Endodermal cell (in vitro differentiated cells): ENCODE measurements at places on chromosomes 6 and 20. TPM values are rescaled to one million over a fixed set of nuclear protein-coding genes. Genes with fewer than 3 reads are reported as not detected.

- no peak for DNase-seq
Measured at GRCh38 chr20:33284284-33284683, 1.3 kb downstream of the BPIFB1 start.

- DNase-seq, result no peak
Measured at GRCh38 chr6:118905851-118906250, 11.9 kb downstream of the ASF1A start.

- DNase-seq, result no peak
Measured at GRCh38 chr6:36309203-36309602, 27.5 kb downstream of the BNIP5 start.

GRCh38 chr6:73774311-73774774 is 78.3 kb downstream of the CD109 start:
- no peak for DNase-seq

The GRM1 gene
- 0.62 to 0.80 TPM (median 0.70 TPM) in 3 replicates for total RNA-seq
